ENCODE measurements at places on chromosomes 16 and 17.

DNA sequence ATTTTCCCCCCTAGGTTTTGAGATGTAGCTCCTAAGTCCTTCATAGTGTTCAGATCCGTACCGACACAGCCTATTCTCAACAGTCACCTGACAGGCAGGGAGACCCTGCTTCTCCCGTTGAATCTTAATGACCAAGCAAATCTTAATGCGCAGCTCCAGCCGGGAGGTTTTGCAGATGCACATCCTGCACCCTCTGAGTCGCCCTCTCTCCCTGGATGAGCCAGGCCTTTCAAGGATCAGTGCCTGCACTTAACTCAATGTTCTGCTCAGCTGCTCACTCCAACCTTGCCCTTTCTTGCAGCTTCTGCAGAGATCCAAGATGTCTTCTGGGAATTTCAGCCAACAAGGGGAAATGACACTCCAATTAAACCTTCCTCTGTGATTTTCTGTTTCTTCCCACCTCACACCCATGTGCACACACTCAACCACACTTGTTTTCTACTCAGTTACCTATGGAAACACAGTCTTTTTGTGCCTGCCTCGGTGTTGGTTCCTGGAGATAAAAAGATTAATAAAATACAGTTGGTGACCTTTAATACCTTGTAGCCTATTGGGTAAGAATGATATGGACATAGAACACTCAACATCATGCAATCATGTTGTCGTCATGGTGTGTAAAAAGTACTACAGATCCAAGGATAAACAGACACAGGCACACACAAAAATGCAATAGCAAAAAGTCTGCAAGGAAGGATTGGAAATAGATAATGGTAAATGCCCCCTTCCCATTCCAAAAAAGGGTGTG, 76.9 kb upstream of the DYNLRB2 start:
- DNase-seq, result no peak

DNA sequence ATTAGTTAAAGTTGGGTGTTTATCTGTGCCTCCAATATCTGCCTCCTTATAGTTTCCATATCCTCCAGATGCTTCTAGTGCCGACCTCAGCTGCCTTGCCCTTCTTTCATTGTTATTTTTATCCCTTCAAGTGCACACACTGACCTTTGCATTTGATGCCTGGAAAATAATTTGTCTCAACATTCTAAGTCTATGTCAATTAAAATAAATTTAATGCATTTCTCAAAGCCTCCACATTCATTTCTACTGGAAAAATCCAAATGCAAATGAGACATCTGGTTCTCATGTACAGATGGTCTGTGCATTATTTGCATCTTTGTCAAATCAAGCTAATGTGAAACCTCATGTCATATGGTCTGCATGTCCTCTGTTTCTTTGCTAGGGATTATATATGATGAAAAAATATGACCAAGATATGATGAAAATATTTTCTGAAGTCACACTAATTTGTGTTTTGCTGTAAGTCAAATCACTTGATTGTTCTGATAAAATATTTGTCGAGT, 61.4 kb downstream of the TMEM100 start:
- no peak for DNase-seq

DNA sequence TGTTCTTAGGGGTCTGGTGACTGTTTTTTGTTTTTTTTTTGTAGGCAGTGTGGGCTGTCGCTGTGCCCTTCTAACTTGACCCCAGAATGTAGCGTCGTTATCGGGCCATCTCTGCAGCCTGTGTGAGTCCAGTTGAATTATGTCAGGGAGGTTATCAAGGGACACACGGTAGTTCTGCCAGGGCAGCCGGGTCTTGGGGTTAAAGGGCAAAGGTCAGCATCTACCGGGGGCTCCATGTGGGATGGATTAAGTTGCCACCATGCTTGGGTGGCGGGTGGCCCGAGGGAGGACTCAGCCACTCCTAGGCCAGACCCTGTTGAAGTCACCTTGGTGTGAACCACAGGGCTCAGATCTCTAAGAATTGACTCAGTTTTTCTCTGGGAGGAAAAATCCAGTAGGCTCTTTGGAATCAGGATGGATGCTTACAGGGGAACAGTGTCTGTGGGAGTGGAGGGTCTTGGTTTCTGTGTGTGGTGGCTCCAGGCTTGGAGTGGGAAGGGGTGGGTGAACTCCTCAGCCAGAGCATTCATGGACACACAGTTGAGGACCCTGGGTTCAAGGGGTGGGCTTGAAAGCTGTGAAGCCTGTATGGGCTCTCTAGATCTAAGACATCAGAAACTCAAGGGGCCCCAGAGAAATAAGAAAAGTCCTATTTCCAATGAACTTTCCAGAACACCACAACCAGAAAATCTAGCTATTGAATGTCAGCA, 191.7 kb downstream of the IRF8 start:
- no peak for DNase-seq

- no peak for DNase-seq
Measured at GRCh38 chr17:61393550-61393903, 6.1 kb upstream of the TBX2 start.

- DNase-seq, result no peak
Measured at GRCh38 chr16:52518884-52519283, 28.1 kb downstream of the TOX3 start.

DNA sequence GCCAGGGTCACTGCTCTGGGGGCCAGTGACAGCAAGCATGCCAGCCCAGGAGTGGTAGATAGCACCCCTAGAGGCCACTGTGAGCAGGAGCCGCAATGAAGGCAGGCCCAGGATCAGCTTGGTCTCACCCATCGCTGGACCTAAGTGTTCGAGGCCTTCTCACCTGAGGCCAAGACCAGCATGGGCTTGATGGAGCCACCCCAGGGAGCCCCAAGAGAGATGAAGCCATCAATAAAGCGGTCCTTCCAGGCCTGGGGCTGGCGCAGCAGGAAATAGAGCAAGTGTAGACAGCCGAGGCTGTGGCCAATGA, 1.8 kb downstream of the LCAT start:
- no peak for DNase-seq

- DNase-seq, result no peak
Measured at GRCh38 chr16:72961115-72961832, 86.7 kb downstream of the ZFHX3 start.

- no peak for DNase-seq
Measured at GRCh38 chr17:70314506-70314905, 145.2 kb downstream of the KCNJ2 start.

- no peak for DNase-seq
Measured at GRCh38 chr16:13923703-13924298, 3.8 kb downstream of the ERCC4 start.

DNA sequence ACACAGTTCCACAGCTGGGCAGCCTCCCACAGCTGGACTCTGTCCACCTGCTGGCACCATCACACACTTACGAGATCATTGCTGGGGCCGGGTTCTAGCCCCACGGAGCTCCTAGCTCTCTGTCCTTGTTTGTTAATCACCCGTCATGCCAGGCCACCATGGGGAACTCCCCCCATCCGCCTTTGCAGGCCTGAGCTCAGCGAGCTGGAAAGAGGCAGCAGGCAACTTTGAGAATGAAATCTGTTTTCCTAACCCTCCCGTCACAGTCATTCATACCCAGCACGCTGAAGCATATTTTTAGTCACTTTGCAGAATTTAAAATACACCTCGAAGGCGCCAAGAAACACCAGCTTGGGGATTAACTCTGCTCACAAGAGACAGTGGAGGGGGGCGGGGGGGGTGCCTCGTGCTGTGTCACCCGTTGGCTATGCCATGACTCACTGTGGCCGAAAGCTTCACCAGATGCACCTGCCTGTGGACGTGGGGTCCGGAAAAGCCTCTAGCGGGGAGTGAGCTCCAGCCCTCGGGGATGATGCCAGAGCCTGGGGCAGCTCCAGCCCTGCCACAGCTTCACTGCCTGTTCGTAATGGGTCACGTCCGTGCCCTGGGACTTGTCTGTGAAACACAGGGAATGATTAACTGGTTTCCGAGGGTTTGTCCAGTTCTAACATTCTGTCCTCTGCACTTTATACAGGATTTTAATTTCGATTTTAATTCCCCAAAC, 1.4 kb upstream of the SPNS2 start:
- DNase-seq, result no peak

DNA sequence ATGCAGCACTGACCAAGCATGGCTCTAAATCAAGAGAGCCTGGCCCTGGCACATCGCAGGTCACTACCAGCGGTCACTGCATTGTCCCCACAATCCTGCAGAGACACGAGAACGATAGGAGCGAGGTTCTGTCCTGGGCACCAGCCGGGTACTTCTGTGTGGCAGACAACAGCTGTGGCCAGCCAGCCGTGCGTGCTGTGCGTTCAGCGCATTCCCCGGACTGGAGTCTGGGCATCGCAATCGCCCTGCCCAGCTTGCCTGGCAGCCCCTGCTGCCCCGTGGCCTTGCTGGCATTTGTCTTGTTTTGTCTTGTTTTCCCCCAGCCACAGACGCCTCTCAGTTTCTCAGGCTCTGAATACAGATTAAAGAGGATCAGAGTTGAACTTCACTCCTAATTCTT, 33.9 kb downstream of the COTL1 start:
- no peak for DNase-seq

DNA sequence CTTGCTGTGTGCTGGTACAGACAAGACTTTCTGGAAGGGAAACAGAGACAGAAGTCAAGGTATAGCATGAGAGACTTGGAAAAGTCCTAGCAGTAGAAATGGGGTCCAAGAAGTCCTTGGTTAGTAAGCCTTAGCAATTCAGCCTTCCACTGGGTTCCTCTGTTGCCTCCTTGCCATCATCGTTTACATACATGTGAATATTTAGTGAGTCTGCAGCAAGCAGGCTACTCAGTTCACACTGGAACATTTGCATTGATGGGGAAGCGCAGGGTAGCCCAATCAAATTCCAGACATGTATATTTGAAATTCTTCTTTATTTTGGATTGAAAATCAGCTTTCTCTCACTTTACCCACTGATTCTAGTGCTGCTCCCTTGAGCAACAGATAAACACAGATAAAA, 27.1 kb downstream of the LIMD2 start:
- no peak for DNase-seq

DNA sequence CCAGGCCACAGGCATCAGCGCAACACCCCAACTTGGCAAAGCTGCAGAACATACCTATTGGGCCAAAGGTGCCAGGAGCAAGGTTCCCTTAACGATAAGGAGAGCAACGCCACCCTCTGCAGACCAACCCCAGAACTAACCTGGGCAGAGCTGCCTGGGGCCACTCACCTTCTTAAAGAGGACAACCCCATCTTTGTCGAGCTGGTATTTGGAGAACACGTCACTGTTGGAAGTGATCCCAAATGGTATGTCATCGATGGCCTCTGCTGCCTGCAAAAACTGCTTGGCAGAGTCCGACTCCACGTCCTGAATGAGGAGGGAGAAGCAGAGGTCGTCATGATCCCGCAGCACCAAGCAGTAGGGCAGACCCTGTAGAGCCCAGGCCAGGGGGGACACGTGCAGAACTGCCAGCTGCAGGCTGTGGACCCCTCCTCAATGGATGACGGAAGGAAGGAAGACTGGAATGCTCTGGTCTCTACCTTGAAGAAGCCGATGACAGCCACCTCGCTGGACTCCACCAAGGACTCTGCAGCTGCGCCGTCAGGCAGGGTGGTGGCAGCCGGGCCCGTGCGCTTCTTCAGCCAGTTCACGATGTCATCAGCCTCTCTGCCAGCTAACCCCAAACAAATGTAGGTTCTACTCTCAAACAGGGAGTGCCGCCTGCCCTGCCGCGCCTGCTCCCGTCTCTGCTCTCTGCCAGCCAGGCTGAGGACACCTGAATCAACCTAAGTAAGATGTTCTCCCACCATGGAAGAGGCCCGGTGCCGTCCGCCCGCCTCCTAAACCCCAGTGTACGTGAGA, 5.2 kb downstream of the P4HB start:
- DNase-seq, result no peak

GRCh38 chr17:58253082-58253481, 14.7 kb downstream of the LPO start:
- no peak for DNase-seq

GRCh38 chr17:9334536-9335446, 240.8 kb downstream of the STX8 start:
- DNase-seq, result no peak

DNA sequence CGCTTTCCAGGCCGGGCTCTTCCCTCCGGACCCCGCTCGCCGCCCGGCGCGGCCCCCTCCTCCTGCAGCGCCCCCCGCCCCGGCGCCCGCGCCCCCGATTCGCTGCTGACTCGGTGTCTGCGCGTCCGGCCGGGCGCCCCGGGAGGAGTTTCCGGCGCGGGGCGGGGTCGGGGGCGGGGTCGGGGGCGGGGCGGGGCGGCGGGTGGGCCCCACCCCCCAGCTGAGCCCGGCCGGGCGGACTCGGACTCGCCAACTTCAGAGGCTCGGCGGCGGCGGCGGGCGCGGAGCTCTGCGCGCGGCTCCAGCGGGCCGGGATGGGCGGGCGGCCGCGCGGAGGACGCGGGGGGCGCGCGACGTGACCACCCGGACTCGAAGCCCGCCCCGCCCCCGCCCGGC, at the start of gene METRNL:
TSS of gene METRNL (plus strand) at position 258 of the 396 bp plus-strand sequence. CDS start 207 bp downstream, outside the sequence.
- no peak for DNase-seq

DNA sequence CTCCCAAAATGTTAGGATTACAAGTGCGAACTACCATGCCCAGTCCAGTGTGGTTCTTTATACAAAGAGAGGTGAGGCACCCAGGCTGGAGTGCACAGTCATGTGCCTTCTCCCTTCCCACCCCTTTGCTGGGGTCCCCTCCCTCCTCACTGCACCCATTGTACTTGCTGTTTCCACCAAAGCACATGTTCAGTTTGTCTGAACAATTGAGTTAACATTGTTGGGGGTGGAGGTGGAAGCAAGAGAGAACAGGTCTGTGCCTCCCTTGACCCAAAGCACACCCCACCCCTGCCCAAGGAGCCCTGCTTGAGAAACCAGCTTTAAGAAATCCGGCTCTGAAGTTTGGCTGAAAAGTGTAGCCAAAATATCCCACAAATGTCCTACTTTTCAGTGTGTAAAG, 142.3 kb upstream of the CDH5 start:
- DNase-seq, result no peak

- DNase-seq, result no peak
Measured at GRCh38 chr16:1818873-1819525, 7.6 kb downstream of the HAGH start.
